ENCODE measurements at places on chromosomes 6 and 20. TPM values are rescaled to one million over a fixed set of nuclear protein-coding genes. Genes with fewer than 3 reads are reported as not detected.

The KIF6 gene
- total RNA-seq = 0.08 TPM

The FAM217A gene
- total RNA-seq = not detected

The ETV7 gene
- 0.88 TPM for total RNA-seq

The NHLRC1 gene
- 0.24 TPM for total RNA-seq

The KCNG1 gene
- total RNA-seq = 3.1 TPM

The VGLL2 gene
- not detected for total RNA-seq
